NAMALWA (cell line): ENCODE measurements at places on chromosomes 1 and 21.

DNA sequence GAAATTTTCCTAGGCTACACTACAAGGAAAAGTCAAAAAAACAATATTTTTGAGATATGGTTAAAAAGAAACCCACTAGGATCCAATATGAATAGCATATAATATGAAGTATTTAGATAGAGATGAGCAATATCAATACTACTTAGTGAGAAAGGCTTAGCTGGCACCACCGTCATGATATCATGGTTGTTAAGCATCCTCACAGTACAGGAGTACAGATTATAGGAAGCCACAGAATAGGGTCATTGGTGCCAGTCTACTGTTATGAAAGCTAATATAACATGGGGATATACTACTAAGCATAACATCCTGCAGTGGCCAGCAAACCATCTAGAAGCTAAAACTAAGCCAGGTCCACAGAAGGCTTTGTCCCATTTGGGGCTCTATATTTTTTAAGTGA is 28.4 kb upstream of the NRIP1 start:
- DNase-seq: no peak

DNA sequence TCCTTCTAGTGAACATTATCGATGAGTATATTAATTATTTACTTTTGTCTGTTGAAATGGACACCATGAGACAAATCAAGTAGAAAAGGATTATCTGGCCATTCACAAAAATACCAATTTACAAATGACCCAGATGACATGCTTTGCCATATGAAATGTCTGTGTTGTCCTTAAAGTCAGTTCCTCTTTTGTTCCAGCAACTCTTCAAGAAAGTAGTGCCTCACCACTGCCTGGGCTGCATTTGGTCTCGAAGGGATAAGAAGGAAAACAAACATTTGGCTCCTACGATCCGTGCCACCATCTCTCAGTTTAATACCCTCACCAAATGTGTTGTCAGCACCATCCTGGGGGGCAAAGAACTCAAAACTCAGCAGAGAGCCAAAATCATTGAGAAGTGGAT is 79.6 kb downstream of the RGL1 start:
- DNase-seq: no peak

- no peak for DNase-seq
Measured at GRCh38 chr21:45013260-45013841, 61.0 kb upstream of the ADARB1 start.

GRCh38 chr1:6491081-6491449 is 402 bp downstream of the PLEKHG5 start:
- no peak for DNase-seq

DNA sequence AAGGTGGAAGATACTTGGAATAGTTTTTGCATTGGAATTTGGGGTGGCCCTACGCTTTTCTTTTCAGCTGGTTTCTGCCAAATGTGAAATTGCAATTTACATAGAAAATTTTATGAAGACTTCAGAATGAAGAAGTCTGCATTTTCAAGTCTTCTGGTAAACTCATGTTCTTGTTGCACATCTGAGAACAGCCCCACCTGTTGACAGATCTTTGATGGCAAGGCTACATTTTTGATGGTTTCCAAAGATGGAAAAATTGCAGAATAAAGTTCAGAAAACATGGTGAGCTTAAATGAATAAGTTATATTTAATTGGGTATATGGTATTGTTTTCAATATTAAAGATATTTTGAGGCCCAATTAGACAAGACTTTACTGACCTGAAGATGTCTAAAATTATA is 25.4 kb downstream of the OLFM3 start:
- no peak for DNase-seq

GRCh38 chr1:100292711-100293110 is 26.7 kb downstream of the RTCA start:
- no peak for DNase-seq

GRCh38 chr1:188261849-188262248 is 1433.1 kb downstream of the PLA2G4A start:
- no peak for DNase-seq

- DNase-seq: no peak
Measured at GRCh38 chr1:44170281-44170823, 28.9 kb upstream of the KLF18 start.

GRCh38 chr1:59751004-59751395 is 63.7 kb upstream of the HOOK1 start:
- no peak for DNase-seq

DNA sequence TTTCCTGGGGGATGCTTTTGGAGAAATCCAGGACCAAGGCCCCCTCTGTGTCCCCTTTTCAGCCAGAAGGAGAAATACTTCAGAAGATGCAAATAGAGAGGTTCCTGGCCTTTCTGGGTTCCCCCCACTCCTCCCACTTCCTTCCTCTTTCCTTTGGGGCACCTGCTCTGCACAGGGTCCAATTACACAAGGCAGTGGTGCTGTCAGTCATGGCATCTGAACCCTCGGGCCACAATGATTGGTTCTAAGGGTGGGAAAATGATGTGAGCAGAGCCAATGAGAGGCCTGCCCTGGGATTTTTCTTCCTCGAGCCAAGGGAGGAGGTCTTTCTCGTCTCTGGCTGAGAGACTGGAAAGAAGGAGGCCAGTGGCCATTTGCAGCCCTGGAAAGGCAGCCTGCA is 282.2 kb downstream of the NPHP4 start:
- peak; percentile 39 for DNase-seq

DNA sequence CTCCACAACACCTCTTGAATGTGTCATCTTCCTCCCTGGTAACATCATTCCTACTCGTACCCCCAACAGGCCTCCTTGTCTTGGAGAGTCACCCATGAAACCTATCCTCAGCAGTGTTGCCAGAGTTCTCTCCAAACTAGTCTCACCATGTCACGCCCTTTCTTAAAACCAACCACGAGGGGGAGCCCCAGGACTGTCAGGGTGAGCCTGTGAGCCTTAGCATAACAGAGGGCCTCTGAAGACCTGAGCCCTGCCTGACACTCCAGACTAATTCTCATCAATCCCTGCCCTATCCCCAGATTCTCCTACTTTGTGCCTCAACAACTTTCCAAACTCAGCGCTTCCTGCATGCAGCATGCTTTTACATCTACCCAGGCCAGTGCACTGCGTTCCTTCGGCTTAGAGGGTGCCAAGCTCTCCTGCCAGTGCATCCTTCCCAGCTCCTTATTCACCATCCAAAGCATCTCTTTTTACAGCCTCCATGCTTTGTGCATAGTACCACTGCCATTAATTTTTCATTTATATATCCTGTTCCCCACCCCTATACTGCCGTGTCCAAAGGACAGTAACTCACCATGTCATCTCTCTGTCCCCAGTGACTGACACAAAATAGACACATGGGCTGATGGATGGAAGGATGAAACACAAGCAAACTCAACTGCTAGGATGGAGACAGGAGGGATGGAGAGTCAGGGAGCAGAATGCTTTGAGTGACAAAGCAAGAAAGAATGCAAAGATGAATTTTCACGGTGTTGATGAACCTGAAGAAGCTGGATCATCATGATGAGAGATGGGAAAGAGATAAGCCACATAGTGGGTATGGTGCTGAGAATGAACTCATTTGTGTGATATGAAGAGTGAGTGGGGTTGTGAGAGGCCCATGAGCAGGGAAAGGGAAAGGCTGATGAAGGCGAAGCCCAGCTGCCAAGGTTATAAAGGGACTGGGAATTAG is 34.0 kb downstream of the ZNF697 start:
- peak; percentile 88 for DNase-seq

DNA sequence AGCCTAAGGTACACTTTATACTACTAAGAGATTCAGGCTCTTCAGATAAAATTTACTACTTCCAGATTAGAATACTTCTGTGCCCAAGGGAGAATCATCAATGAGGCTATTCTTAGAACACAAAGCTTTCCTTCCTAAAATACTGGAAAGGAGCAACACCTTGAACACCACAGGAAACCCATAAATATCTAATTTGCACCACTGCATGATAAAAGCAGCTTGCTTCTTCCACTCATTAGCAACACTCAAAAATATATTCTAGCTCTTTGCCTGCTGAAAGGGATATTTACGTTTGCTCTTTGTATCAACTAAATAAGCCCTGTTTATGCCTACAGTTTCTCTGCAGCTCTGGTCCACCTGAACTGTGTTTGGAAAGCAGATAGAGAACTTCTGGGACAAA is 284.3 kb downstream of the RWDD3 start:
- no peak for DNase-seq

- DNase-seq: peak; percentile 11
Measured at GRCh38 chr1:85357817-85358216, 81.4 kb upstream of the BCL10 start.

GRCh38 chr1:94327001-94327690 is 89.8 kb upstream of the ARHGAP29 start:
- no peak for DNase-seq

DNA sequence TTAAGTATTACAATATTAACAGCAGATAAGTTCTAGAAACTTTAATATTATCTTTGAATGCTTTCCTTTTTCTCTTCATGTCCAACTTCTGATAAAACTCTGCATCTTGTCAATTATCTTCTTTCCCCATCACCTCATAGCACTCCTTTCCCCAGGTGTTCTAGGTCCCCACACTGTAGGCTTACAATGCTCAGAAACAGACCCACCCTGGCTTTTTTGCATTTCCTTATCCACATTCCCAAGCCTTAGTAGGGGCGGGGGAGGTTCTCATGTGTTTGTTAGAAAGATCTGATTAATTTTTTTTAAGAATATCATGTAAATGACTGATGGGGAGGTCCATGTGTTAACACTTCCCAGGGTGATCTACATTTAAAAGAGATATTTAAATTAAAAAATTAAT is 63.9 kb downstream of the PLPPR4 start:
- no peak for DNase-seq

- DNase-seq: no peak
Measured at GRCh38 chr1:4150262-4150661, 250.2 kb upstream of the C1orf174 start.

DNA sequence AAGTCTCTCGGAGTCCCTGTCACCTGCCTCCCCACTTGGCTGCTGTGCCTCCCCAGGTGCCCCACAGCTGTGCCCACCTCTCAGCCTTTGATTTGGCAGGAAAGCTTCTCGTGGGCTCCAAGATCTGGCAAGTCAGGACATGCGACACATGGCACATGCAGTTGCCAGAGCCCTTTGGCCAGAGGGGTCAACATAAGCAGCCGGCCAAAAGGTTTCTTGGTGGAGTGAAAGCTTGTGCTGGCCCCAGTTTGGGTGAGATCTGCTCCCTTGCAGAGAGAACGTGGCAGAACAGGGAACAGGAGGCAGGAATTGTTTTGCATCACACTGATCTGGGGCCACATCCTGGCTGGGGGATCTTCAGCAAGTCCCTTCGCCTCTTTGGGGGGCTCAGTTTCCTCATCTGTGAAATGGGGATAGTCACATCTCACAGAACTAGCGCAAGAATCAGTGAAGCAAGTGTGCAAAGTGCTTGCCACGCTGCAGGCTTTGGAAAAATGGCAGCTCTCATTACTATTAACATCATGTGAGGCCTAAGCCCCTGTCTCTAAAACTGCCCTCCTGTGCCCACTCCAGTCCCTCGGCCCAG is 232.6 kb downstream of the TRABD2B start:
- no peak for DNase-seq

- no peak for DNase-seq
Measured at GRCh38 chr1:29450591-29450990, 214.3 kb downstream of the PTPRU start.

- peak; percentile 85 for DNase-seq
Measured at GRCh38 chr1:161382214-161383019, 14.7 kb upstream of the CFAP126 start.

- peak; percentile 69 for DNase-seq
Measured at GRCh38 chr1:7808253-7808844, 24.3 kb downstream of the PER3 start.

DNA sequence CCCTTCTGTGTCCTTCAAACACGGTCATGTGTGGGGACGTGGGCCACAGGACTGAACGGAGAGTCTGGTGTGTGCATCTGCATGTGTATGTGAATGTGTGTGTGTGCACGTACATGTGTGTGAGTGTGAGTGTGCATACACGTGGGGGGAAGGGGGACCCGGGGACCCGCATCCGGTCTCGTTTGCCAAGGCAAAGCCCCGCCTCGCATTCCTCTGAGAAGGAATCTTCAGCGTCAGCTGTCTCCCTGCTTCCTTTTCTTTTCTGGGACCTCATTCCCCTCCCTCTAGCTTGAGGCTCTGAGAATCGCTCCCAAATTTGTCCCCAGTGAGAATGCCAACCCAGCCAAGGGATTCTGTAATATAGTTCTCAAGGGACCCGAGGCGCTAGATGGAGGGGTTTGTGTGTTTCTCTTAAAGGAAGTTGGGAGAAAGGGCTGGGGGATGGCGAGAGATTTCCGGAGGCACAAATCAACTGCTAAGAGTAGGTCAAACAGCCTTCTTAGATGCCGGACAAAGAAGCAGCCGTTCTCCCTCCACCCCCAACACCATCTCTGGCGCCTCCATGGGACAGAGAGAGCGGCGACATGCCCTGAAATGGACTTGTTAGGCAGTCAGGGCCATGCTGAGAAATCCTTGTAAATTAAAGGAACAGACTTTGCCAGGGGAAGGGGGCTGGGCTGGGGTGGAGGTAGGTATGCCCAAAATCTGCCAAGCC is 6.6 kb downstream of the IFFO2 start:
- no peak for DNase-seq

- DNase-seq: no peak
Measured at GRCh38 chr1:204177133-204177532, 11.0 kb upstream of the REN start.

GRCh38 chr1:53899206-53899628 is 5.2 kb downstream of the DIO1 start:
- DNase-seq: no peak

- no peak for DNase-seq
Measured at GRCh38 chr1:159890390-159890789, 9.6 kb downstream of the CFAP45 start.

- no peak for DNase-seq
Measured at GRCh38 chr1:235067396-235068157, 61.1 kb downstream of the TOMM20 start.

GRCh38 chr21:45164124-45164511 is 89.7 kb downstream of the ADARB1 start:
- no peak for DNase-seq

- no peak for DNase-seq
Measured at GRCh38 chr1:27598902-27599528, 4.9 kb downstream of the AHDC1 start.

DNA sequence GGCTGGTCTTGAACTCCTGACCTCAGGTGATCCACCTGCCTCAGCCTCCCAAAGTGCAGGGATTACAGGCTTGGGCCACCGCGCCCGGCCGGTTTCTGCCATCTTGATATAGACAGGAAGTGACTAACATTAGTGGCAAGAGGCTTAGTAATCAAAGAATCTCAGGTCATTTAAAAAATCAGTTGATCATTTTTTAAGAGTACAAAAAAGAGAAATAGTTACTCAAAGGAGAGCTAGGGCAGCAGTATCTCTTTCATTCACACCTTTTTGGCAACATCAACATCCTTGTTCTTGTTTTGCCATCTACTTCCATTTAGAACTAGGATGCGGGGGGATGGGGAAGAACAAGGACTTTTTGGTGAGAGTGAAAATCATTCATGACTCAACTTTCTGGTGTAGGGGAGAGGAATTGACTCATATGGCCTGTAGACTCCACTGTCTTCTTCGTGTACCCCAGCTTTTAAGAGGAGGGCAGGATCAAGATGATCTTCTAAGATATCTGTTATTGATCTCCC is 8.8 kb downstream of the FCRLB start:
- no peak for DNase-seq
